Activated naive CD4-positive, alpha-beta T cell treated with Interleukin-2 at 50 U/mL for 16 hours (primary cell): ENCODE measurements at places on chromosomes 6 and 20.

DNA sequence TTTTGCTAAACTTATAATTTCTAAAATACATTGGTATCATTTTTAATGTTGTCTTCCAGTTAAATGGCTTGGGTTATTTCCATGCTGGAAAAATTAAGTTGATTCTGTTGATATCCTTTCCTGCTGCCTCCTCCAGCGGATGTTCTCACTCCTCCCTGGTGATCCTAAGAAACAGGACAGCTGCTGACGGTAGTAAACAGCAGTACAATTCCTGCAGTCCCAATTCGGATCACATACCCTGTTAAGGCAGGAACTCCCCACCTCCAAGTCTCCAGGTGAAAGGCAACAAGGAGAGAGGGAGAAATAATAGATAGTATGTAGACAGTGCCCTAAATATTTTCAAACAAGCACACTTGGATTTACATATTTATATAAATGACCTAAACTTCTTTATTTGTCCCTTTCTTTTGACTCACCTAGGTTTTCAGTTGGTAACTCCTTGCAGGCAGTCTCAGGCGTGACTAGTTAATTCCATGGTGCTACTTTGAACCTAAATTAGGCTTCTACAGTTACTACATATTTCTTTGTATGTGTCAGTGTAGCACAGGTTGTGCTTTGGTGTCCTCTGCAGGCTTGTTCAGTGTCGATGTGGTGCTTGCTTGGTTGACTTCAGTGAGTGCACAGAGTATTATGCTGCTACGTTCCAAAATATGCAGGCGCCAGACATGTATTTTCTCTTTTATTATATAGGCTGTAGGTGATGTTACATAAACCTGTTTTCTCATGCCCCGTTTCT, 126.0 kb downstream of the ADGRB3 start:
- no peak for DNase-seq

GRCh38 chr6:143804835-143805239, 38.3 kb upstream of the LTV1 start:
- no peak for DNase-seq

DNA sequence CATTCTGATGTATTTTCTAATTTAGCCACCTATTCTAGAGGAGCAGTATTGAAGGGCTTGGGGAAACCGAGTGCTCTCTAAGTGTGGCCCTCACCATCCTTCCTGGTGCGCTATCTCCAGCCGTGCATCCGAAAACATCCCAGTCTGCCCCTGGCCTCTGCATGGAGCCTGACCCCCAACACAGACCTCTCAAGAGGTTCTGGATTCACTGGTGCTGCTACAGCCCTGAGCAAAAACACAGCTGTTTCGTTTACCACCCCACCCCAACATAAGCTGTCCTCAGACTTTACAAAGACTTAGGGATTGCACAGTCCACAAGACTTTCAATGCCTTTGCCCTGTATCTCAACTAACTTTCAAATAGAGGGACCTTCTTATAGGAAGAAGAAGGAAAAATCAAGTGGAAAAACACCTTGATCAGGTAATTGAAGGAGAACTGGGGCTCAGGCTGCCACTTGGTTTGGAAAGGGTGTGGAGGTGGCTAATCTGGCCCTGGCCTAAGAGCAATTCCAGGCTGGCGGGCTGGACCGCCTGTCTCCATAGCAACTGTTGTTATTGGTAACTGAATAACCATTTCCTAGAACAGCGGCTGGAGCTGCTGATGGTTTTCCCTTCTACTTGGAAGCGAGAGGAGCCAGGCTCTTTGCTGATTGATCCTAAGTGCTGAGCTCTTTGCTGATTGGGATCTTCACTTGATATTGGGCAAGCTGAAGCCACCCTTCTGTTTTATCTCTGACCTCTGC, 90.2 kb upstream of the TOX2 start:
- DNase-seq: no peak

- DNase-seq: no peak
Measured at GRCh38 chr6:138038142-138038870, 68.9 kb downstream of the PERP start.

DNA sequence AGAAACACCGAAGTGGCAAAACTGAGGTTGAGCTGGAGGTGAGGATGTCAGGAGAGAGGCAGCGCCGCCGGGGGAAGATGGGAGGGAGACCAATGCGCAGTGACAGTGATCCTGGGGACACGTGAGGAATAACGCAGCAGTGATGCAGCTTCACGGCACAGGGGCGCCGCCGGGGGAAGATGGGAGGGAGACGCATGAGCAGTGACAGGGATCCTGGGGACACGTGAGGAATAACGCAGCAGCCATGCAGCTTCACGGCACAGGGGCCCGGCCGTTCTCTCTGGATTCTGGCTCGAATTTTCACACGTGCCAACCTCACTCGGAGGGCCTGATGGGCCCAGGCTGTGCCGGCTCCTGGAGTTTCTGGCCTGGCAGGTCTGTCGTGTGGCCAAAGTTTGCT, 94.7 kb downstream of the SMOC2 start:
- DNase-seq: no peak

- no peak for DNase-seq
Measured at GRCh38 chr6:85065831-85066230, 301.4 kb upstream of the TBX18 start.

DNA sequence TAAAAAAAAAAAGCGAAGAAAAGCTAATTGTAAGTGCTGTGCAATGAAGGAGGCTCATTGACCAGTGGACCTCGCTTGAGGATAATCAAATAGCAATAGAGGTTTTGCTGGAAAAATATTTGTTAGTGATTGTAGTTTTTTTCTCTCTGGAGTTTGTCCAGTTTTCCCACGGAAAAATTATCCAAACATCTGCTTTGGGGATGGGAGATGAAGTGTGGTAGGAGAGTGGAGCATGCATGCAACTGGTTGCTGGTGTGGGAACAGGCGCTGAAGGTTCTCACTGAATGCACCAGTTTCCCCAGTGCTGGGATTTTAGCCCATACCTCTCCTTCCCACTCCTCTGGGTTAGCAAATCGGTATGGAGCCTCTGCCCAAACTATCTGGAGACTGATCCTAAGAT, 281.7 kb upstream of the TAB2 start:
- no peak for DNase-seq

DNA sequence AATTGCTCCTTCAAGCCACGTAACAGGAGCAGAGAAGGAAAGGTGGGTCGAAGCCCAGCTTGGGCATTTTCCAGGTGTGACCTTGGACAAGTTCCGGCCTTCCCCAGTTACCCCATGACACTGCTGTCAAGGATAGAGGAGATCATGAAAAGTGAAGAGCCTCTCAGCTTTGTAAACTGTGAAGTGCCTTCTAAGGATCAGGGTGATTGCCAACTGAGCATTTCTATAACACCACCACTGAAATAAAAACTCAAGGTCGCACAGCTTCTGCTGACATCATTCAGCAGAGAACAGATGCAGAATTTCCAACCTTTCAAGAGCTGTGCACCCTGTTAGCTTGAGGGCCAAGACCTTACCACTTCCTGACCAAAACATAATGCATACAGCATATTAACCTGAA, 24.0 kb upstream of the ZMYND8 start:
- no peak for DNase-seq

DNA sequence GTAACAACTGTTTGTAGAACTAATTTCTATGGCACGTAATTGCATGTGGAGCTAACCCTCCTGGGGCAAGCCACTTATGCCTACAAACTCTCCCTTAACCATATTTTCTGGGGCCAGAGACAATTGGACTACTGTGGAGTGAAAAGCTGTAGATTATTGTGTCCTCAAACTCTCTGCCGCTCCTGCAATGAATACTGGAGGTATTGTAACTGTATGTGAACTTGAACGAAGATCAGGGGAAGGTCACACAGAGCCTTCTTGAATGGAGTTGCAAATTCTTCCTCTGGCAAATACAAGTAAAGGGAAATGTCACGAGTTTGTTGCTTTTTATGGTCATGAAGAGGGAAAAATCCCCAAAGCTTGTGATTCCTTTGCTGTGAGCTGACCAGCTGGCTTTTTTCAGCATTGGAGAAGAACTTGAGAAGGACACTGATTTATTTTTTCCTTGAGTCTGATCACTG, 18.2 kb downstream of the AKAP12 start:
- no peak for DNase-seq

GRCh38 chr6:55886185-55886836, 10.9 kb upstream of the BMP5 start:
- DNase-seq: no peak

DNA sequence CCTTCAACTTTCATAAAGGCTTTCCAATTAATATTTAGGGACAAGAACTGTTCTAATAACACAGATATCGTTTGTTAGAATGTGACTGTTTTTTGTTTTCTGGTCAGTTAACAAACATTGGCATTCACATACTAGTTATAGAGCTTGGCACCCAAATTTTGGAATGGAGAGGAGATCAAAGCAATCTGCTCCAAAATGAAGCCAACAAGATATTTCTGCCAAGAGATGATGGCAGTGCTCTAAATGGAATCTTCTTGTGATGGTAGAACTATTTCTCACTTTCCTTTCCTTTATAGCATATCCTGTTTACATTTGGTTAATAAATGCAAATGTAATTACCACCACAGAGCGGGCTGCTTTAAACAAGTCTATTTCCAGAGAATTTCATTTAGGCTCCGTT, 208.3 kb upstream of the RIMS1 start:
- DNase-seq: no peak

- no peak for DNase-seq
Measured at GRCh38 chr20:43761386-43762340, 34.9 kb upstream of the GTSF1L start.

- DNase-seq: no peak
Measured at GRCh38 chr6:131946404-131946991, 4.7 kb downstream of the CCN2 start.

- no peak for DNase-seq
Measured at GRCh38 chr6:7624796-7625710, 35.1 kb downstream of the SNRNP48 start.

DNA sequence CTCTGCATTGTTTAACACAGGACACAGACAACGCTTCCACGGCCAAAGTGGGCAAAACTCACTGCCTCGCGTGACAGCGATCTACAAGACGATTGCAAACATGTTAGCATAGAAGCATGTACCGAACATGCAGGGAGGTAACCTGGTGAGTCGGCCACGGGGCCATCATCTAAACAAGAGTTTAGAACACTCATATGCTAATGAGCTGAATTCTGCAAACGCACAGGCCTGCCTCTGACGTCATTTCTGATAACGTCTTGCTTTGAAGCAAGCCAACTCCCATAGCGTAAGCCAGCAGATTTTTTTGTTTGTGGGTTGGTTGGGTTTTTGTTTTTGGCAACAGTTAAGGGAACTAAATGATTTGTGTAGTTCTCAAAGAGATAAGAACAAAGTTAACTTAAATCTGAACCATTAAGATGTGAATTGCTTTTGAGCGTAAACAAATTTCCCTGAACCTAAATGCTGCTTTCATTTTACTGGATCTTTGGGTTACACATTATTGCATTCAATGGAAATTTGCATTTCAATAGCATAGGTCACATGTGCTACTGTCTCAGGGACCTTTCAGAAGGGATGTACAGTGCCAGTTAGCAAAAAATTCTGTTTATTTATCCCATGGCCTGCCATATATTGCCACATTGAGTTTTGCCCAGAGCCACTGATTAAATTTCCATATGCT, 184.5 kb upstream of the PDE10A start:
- DNase-seq: no peak

GRCh38 chr6:168641446-168641845, 200.5 kb downstream of the SMOC2 start:
- DNase-seq: no peak

DNA sequence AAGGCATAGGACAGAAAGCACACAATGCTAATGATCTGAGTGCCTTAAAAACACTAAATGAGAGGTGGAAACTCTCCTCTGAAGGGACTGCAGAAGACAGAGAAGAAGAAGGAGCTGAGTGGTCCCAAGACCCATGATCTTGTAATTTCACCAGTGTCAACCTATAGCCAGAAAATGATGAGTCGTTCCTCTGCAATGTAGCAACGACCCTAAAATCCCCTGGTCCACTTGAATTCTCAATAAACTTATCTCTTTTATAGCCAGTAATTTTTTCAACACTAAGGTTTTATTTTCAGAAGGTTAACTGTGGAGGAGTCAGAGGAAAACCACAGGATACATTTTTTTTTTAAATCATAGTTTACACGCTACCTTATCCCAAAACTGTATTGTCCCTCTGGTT, 490.6 kb upstream of the MARCKS start:
- no peak for DNase-seq

DNA sequence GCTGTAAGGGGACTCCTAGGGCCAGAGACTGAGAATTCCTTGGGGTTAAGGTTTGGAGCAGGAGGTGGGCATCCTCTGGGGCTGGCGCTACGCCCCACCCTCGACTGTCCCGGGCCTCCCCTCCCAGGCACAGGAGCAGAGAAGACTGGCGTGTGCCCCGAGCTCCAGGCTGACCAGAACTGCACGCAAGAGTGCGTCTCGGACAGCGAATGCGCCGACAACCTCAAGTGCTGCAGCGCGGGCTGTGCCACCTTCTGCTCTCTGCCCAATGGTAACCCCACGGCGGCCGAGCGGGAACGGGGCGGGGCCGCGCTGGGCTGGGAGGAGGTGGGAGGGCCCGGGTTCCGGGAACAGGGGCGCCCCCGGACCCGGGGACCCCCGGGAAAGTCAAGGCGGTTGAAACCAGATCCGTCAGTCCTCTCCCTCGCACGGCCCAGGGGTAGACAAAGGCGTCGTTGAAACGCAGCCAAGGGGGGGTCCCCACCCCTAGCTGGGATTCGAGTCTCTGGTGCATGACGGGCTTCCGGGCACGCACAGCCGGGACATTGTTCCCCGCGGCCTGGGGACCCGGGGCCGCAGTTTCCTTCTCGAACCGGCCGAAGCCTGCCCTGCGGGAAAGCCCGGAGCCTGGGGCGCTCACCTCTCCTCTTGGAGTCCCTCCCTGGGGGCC, 844 bp downstream of the WFDC2 start:
- no peak for DNase-seq

GRCh38 chr6:152356662-152357061, 280.5 kb downstream of the SYNE1 start:
- no peak for DNase-seq

- DNase-seq: no peak
Measured at GRCh38 chr20:49766979-49767521, 45.6 kb upstream of the SLC9A8 start.

DNA sequence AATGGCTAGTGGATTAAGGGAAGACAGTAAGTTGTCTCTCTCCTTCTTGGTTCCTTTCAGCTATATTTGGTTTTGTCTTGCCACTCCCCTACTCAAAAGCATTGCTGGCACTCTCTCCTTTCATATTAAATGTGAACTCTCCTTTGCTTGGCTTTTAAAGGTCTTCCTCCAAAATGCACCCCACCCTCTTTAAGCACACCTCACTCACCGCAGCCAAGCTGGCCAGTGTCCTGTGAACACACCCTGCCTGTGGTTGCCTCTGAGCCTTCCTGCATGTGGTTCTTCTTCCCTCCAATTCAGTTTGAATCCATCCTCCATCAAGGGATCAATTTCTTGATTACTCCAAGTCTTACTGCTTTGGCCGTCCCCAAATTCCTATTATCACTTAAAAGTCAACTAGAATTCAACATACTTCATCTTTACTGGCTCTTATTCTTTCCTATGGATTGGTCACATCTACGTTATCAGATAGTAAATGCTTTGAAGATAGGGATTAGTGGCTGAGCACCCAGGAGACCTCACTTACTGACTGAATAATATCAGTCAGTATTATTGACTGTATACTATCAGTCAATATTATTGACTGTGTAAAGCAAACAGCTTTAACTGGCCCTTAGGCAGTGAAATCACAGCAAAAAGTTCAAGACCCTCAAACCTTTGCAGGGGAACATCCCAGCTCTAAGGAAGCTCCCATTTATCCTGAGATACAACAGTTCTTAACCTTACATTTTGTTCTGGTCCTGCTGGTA, 41.6 kb upstream of the SPDEF start:
- DNase-seq: no peak
